Esophagus muscularis mucosa (tissue), 4 donors: ENCODE measurements at places on chromosomes 3 and 15. TPM values are rescaled to one million over a fixed set of nuclear protein-coding genes. Genes with fewer than 3 reads are reported as not detected.

The RHCG gene
- total RNA-seq, result not detected

The EPHA3 gene
- 18.4 TPM for total RNA-seq

The GOLGA8R gene
- 2.9 TPM for total RNA-seq

The LRRC49 gene
- 5.6 TPM for total RNA-seq

The USP4 gene
- total RNA-seq, result 35.7 TPM

The ARPP19 gene
- 141 TPM for total RNA-seq

The CPEB1 gene
- total RNA-seq, result 6.0 TPM

The ZDHHC3 gene
- total RNA-seq, result 81.3 TPM

The IGSF10 gene
- total RNA-seq, result 2.5 TPM

The CAMP gene
- total RNA-seq, result not detected

The ITIH3 gene
- 0.83 TPM for total RNA-seq

The GOLGA6D gene
- not detected for total RNA-seq

The PLCH1 gene
- total RNA-seq, result 0.52 TPM
